ENCODE measurements at places on chromosomes 2 and 18.
A peak's percentile ranks its signal among the peaks of the same experiment; 100 is the strongest.

DNA sequence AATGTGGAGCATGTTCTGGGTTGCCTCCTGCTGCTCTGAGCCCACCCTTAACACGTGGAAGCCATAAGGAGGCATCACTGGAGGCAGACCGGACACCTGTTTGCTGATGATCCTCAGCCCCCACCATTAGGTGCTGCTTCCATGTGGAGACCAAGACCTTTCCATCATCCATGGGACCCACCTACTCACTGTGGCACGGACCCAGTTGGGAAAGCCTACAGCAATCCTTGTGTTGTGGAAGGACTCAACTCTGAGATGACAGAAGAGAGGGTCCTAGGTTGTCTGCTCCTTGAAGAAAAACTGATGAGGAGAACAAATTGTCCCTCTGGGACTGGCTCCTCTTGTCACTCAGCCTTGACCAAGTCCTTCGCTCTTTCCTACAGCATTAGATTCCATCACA is 86.5 kb upstream of the RAB12 start:
- no peak for DNase-seq

GRCh38 chr2:101281482-101281881 is 27.0 kb downstream of the RNF149 start:
- DNase-seq: no peak

DNA sequence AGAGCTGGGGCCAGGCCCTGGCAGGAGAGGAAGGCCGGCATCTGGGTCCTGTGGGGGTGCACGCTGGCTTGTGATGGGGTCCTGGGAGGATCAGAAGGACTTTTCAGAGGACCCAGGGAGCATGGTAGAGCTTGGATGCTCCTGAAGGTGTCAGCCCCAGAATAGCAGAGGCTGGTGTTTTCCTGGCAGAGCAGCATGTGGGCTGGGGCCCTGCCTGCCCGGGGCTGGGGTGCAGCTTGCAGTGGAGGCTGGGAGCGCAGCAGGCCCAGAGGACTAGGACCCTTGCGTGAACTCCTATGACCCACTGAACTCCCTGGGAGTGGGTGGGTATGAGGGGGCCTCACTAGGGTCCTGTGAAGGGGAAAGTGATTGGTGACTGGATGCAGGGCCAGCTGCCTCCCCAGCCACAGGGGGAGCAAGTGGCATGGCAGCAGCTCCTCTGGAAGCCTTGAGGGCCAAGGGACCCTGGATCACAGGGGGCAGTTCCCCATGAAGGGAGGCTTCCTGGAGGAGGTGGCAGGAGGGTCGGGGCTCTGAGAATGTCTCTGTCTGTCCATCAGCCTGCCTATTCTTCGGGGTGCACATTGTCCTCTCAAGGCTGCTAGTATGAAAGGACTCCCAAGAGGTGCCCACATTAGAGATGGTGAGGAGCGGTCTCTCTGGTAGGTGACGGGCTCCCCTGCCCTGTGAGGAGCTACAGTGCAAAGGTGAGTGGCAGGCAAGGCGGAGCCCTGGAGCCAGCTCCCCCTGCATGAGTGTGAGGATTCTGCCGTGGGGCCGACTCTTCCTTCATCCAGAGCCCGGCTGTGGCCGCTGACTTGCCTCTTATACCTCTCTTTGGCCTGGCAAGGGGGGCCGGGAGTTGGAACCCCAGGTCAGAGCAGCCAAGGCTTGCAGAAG is 249.0 kb downstream of the DYSF start:
- peak; percentile 25 for DNase-seq

DNA sequence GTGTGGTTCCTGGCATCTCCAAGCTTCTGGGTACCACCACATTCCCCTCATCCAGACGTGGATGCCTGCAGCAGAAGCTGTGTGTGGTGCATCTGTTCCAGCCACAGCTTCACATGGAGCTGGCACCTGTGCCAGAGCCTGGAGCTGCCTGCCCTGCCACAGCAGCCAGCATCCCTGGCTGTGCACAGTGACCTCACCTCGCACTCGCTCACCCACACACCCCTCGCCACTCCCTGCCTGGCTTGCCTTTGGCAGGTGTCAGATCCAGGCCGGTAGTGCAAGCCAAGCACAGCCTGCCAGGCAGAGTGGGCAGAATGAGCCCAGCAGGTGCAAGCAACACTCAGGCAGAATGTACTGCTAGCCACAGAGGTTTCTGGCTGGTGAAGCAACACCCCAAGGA is 59.9 kb upstream of the DYNC1I2 start:
- DNase-seq: no peak

GRCh38 chr2:235868645-235869044 is 299.5 kb downstream of the GBX2 start:
- DNase-seq: no peak

DNA sequence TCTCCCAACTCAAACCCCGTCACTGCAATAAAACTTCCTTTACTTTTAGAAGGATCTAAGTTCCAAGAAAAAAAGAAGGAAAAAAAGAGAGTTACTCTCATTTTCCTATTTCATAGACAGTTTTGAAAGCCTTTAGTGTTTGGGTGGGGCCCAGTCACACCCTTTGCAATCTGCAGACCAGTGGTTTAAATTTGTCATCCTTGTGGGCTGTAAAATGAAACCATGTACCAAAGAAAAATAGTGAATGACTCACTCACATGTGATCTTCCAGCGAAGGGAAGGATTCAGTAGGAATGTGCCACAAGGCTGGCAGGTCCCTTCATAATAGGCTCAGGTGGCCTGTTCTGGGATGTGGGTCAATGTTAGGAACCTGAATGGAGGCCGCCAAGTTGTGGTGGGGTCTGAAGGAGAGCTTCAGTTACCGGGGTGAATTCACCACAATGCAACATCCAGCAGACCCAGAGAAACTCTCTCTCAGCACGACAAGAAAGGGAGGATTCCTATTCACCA is 28.3 kb downstream of the ANXA4 start:
- DNase-seq: no peak
